Stimulated activated CD8-positive, alpha-beta memory T cell treated with anti-CD3 and anti-CD28 coated beads, Interleukin-4, amount 100 ng/mL, for 1 hour (primary cell): ENCODE measurements at places on chromosomes 3 and 15.

GRCh38 chr3:71075494-71075893 lies 508.0 kb downstream of the FOXP1 start:
- no peak for DNase-seq

GRCh38 chr3:46335541-46335940 lies 18.4 kb upstream of the CCR2 start:
- DNase-seq = no peak

- no peak for DNase-seq
Measured at GRCh38 chr3:25783661-25784512, 644 bp upstream of the NGLY1 start.

- DNase-seq = no peak
Measured at GRCh38 chr3:48997102-48997635, 7.1 kb downstream of the P4HTM start.

GRCh38 chr3:123027292-123028232 lies at the start of gene SEMA5B:
SEMA5B (minus strand) TSS chr3:123027763; CDS start chr3:122961263, 66,500 bp downstream.
- no peak for DNase-seq
